Endodermal cell (in vitro differentiated cells): ENCODE measurements at places on chromosomes 6 and 20.

DNA sequence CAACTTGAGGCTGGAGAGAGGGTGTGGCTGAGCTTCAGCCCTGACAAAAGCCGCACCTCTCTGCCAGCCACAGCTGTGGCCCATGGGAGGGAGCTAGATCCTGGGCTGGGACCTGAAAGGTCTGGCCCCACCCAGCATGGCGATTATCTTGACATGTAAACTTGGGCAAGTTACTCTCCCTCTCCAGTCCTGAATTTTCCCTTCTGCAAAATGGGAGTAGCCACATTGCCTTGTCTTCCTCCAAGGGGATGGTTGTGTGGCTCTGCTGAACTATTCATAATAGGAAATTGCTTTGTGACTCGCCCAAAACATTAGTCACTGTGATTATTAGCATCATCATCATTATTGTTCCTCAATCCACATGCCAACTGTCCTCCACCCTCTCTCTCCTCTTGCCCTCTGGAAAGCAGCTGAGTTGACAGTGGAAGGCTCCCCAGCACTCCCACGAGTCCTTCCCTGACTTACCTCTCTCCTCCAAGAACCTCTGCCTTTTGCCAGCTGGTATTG, 23.0 kb upstream of the RBPJL start:
- no peak for DNase-seq
- peaks cover 6% of the 10 kb centered on the region for H3K27me3 ChIP-seq
- H3K36me3 ChIP-seq: no peaks in the 10 kb centered on the region
- H3K4me1 ChIP-seq: no peaks in the 10 kb centered on the region
- no peak overlapping the region for H3K4me3 ChIP-seq

- H3K4me3 ChIP-seq: peak overlapping the region; percentile 48
- H3K27me3 ChIP-seq: no peaks in the 10 kb centered on the region
- peak; percentile 94 for DNase-seq
- H3K36me3 ChIP-seq: no peaks in the 10 kb centered on the region
- peak overlapping the region; percentile 89 for H3K27ac ChIP-seq
- peaks cover 5% of the 10 kb centered on the region for H3K4me1 ChIP-seq
Measured at GRCh38 chr20:50450881-50451752, 59.1 kb upstream of the PTPN1 start.

DNA sequence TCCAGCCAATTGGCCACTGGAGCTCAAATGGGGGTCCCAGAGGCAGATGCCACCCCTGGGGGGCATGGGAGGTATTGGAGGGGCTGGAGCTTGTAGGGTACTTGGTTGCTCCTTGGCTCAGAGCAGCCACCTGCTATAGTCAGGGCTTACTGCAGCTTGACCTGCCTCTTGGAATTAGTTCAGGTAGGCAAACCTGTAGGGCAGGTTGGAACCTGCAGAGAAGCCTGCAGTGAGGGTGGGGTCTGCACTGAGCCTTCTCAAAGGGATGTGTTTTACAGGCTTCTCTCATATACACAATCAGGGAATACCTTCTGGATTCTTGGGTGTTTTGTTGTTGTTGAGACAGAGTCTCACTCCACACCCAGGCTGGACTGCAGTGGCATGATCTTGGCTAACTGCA, 94.2 kb upstream of the MYL9 start:
- H3K4me3 ChIP-seq: no peak overlapping the region
- H3K27ac ChIP-seq: no peak overlapping the region
- DNase-seq: no peak
- no peaks in the 10 kb centered on the region for H3K27me3 ChIP-seq
- no peaks in the 10 kb centered on the region for H3K36me3 ChIP-seq
- no peaks in the 10 kb centered on the region for H3K4me1 ChIP-seq

DNA sequence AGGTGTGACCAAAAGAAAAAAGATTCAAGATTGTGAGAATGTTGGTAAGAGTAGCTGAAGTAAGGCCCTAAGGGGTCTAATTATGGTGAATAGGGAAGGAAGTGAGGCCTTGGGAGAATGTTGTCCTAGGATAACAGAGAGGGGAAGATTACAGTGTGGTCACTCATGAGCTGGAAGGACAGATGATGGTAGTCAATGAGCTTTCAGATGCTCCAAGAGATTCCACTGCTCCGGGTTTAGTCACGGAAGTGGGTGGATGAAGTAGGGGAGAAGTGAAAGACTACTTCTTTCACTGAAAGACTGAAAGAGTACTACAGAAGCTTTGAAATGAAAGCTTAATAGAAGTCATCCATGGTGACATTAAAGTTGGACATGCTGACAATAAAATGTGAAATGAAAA, 108.5 kb downstream of the MMS22L start:
- peaks cover 4% of the 10 kb centered on the region for H3K36me3 ChIP-seq
- DNase-seq: peak; percentile 41
- H3K4me3 ChIP-seq: no peak overlapping the region
- H3K27me3 ChIP-seq: no peaks in the 10 kb centered on the region

DNA sequence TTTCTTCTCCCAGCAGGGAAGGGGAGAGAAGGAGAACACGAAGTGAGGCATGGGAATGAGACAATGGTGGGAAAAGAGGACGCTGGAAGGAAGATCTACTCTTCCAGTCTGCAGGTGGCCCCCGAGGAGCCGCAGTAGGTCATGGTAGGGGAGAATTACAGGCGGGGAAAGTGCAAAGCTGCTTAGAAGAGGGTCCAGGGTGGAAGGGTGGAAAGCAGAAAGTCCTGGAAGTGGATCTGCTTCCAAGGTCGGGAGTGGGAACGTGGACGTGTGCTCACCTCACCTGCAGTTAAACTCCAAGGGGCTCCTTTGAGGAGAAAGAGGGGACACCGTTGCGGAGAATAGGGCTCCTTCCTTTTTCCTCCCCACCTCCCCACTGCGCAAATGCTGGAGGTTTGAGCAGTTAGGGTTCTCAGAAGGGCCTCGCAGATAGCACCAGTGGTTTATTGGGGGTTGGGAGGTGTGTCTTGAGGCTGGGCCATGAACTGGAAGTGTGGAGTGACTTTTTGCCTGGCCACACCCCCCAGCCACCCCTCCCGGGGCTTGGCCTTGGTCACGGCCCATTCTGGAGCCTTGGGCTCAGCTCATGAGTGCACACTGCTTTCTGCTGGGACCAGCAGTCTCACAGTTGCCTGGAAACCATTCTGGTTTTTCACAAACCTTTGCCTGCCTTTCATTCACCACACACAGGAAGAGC, 100.4 kb upstream of the MLN start:
- H3K4me1 ChIP-seq: no peaks in the 10 kb centered on the region
- H3K27ac ChIP-seq: peak overlapping the region; percentile 75
- no peaks in the 10 kb centered on the region for H3K36me3 ChIP-seq
- H3K4me3 ChIP-seq: no peak overlapping the region
